ENCODE measurements at places on chromosomes 5 and 9.
A peak's percentile ranks its signal among the peaks of the same experiment; 100 is the strongest.

DNA sequence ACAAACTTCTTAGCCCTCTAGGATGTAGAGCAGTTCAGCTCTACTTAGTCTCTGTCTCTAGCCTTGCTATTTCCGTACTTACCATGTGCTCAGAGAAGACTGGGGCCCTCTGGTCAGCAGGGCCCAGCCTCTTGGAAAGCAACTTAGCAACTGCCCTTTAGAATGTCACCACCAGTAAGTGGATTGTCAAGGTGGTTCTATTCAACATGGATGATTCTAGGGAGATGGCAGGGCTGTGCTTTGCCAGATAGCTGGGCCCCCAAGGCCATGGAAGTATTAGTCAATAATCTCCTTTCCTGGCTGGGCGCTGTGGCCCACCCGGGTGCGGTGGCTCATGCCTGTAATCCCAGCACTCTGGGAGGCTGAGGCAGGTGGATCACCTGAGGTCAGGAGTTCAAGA is 177.6 kb upstream of the MVB12B start:
- H3K27ac ChIP-seq, result no peak overlapping the region
- no peaks in the 10 kb centered on the region for H3K36me3 ChIP-seq
- H3K4me3 ChIP-seq, result no peak overlapping the region
- no peaks in the 10 kb centered on the region for H3K4me1 ChIP-seq
- DNase-seq, result no peak

GRCh38 chr9:123864251-123864650 is 65.7 kb downstream of the DENND1A start:
- no peaks in the 10 kb centered on the region for H3K27me3 ChIP-seq
- no peak overlapping the region for H3K27ac ChIP-seq
- no peak for DNase-seq
- no peaks in the 10 kb centered on the region for H3K36me3 ChIP-seq
- no peak overlapping the region for H3K4me3 ChIP-seq

- no peaks in the 10 kb centered on the region for H3K36me3 ChIP-seq
- no peaks in the 10 kb centered on the region for H3K27me3 ChIP-seq
- DNase-seq, result no peak
- H3K4me1 ChIP-seq, result no peaks in the 10 kb centered on the region
- H3K4me3 ChIP-seq, result no peak overlapping the region
Observed at GRCh38 chr5:92002721-92003274, 619.7 kb upstream of the ARRDC3 start.

DNA sequence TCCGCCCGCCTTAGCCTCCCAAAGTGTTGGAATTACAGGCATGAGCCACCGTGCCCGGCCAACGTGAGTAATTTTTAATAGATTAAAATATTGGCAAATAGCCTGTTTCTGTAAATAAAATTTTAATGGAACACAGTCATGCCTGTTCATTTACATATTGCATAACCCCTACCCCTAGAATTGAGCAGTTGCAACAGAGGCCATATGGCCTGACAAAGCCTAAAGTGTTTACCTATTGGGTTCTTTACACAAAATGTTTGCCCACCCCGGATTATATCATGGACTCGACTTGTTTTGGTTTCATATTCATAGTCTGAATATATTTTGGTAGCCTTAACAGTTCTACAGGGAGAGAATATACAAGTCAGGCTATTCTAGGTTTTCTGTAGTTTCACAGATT is 5.3 kb downstream of the NSA2 start:
- no peak overlapping the region for H3K4me3 ChIP-seq
- H3K27ac ChIP-seq, result no peak overlapping the region
- no peak for DNase-seq

- no peak for DNase-seq
- H3K4me3 ChIP-seq, result no peak overlapping the region
- no peaks in the 10 kb centered on the region for H3K4me1 ChIP-seq
- no peak overlapping the region for H3K27ac ChIP-seq
- H3K27me3 ChIP-seq, result no peaks in the 10 kb centered on the region
Observed at GRCh38 chr9:84538879-84539278, 130.7 kb upstream of the NTRK2 start.

DNA sequence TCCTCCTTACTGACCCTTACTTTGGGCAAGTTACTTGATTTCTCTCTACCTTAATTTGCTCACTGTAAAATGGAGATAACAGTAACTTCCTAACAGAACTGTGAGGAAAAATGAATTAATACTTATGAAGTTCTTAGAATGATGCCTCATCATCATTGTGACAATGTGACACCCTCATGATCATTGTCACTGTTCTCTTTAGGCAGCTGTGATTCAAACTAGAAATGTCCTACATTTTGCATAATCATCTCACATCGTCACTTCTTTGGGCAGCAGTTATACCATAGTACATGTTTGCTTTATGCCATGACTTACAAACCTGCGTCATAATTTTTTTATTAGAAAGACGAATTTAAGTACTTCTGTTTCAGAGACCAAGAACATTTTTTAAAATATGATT is 9.7 kb downstream of the SLC30A5 start:
- peaks cover 7% of the 10 kb centered on the region for H3K4me1 ChIP-seq
- H3K27ac ChIP-seq, result no peak overlapping the region
- no peak overlapping the region for H3K4me3 ChIP-seq
- peaks cover 72% of the 10 kb centered on the region for H3K36me3 ChIP-seq
- no peaks in the 10 kb centered on the region for H3K27me3 ChIP-seq

DNA sequence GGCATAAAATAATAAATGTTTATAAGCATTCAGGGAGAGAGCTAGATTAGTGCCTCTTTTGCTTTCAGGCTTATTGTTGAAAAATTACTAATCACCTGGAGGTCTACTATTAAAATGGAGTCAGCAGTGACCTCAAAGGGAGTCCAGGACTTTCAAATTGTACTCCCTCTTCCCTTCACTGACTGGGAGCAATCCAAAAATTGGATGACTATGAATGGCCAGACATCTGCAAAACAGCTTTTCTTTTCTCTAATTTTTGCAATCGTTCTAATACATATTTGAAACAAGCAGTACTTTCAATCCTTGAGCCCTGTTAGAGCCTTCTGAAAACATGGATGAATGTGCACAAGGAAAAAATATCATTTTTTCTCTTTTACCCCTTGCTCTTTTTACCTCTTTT is 461.8 kb downstream of the TMEM232 start:
- H3K36me3 ChIP-seq, result no peaks in the 10 kb centered on the region
- no peaks in the 10 kb centered on the region for H3K4me1 ChIP-seq
- no peaks in the 10 kb centered on the region for H3K27me3 ChIP-seq
- no peak overlapping the region for H3K4me3 ChIP-seq
- H3K27ac ChIP-seq, result no peak overlapping the region

GRCh38 chr5:145362266-145362665 is 472.9 kb downstream of the PRELID2 start:
- DNase-seq, result no peak
- no peaks in the 10 kb centered on the region for H3K27me3 ChIP-seq
- peaks cover 3% of the 10 kb centered on the region for H3K4me1 ChIP-seq
- H3K4me3 ChIP-seq, result no peak overlapping the region
- H3K27ac ChIP-seq, result no peak overlapping the region

DNA sequence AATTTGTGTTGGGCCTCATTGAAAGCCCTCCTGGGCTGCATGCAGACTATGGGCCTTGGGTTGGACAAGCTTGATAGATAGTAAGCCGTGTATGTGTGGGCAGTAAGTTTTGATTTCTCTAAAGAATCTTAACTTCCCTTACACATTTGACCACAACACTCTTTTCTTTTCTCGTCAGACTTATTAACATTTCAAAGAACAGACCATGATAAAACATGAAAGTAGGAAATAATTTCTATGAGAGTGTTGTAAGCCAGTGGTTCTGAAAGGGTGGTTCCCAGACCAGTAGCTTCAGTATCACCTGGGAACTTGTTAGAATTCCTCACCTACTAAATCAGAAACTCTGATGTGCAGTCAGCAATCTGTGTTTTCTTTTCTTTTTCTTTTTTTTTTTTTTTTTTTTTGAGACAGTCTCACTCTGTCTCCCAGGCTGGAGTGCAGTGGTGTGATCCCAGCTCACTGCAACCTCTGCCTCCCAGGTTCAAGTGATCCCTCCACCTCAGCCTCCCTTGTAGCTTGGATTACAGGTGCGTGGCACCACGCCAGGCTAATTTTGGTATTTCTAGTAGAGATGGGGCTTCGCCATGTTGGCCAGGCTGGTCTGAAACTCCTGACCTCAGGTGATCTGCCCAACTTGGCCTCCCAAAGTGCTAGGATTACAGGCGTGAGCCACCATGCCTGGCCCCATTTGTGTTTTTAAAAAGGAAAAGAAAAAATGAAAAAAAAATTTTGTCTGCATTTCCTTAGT is 20.0 kb upstream of the GCNT1 start:
- H3K36me3 ChIP-seq, result no peaks in the 10 kb centered on the region
- H3K4me3 ChIP-seq, result no peak overlapping the region
- no peak for DNase-seq
- no peaks in the 10 kb centered on the region for H3K27me3 ChIP-seq
- no peak overlapping the region for H3K27ac ChIP-seq

DNA sequence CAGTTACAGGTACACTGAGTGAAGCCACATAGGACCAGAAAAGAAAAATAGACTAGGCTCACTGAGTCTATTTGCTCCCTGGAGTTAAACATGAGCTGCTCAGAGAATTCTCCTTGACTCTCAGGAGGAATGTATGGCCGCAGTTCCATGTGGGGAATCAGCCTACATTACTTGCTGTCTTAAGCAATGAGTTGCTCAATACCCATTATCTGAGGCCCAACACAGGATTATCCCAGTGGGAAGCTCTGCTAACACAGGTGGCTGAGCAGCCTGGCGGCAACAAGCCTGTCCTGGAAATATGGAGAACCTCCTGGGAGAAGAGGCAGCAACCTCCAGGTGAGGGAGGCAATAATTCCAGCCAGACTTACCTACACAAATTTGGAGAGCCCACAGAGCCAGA is 177.5 kb upstream of the NREP start:
- H3K4me1 ChIP-seq, result peaks cover 7% of the 10 kb centered on the region
- no peaks in the 10 kb centered on the region for H3K36me3 ChIP-seq
- no peaks in the 10 kb centered on the region for H3K27me3 ChIP-seq
- H3K4me3 ChIP-seq, result no peak overlapping the region
- no peak for DNase-seq
- no peak overlapping the region for H3K27ac ChIP-seq

- H3K36me3 ChIP-seq, result peaks cover 100% of the 10 kb centered on the region
- H3K4me3 ChIP-seq, result no peak overlapping the region
- no peaks in the 10 kb centered on the region for H3K27me3 ChIP-seq
- no peak overlapping the region for H3K27ac ChIP-seq
- no peaks in the 10 kb centered on the region for H3K4me1 ChIP-seq
- DNase-seq, result no peak
Observed at GRCh38 chr5:134791580-134791979, 33.0 kb downstream of the DDX46 start.

- no peaks in the 10 kb centered on the region for H3K27me3 ChIP-seq
- DNase-seq, result peak; percentile 55
- peaks cover 20% of the 10 kb centered on the region for H3K4me1 ChIP-seq
- H3K4me3 ChIP-seq, result peak overlapping the region; percentile 35
- H3K27ac ChIP-seq, result no peak overlapping the region
Observed at GRCh38 chr9:134130503-134131375, 5.1 kb upstream of the WDR5 start.

GRCh38 chr5:169354921-169355320 is 54.0 kb upstream of the SLIT3 start:
- H3K36me3 ChIP-seq, result no peaks in the 10 kb centered on the region
- H3K27ac ChIP-seq, result no peak overlapping the region
- H3K27me3 ChIP-seq, result no peaks in the 10 kb centered on the region
- no peak for DNase-seq
- H3K4me1 ChIP-seq, result no peaks in the 10 kb centered on the region
- no peak overlapping the region for H3K4me3 ChIP-seq

DNA sequence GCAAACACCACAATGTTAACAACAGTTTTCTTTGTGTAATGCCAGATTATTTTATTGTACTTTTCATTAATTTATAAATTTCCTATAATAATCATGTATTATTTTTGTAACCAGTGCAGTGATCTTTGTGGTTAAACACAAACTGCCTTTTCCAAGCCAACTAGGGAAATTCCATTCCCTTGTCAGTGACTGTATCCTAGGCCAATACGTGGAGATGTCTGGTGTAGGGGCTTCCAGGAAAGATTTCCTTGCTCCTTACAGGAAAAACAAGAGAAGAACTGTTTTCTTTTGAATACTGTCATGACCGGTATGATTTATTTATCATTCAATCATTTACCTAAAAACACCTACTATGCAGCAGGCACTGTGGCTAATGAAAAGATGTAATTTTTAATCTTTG is 31.4 kb downstream of the FANCC start:
- no peaks in the 10 kb centered on the region for H3K27me3 ChIP-seq
- no peaks in the 10 kb centered on the region for H3K36me3 ChIP-seq
- DNase-seq, result no peak
- no peak overlapping the region for H3K27ac ChIP-seq
- peaks cover 5% of the 10 kb centered on the region for H3K4me1 ChIP-seq
- H3K4me3 ChIP-seq, result no peak overlapping the region

DNA sequence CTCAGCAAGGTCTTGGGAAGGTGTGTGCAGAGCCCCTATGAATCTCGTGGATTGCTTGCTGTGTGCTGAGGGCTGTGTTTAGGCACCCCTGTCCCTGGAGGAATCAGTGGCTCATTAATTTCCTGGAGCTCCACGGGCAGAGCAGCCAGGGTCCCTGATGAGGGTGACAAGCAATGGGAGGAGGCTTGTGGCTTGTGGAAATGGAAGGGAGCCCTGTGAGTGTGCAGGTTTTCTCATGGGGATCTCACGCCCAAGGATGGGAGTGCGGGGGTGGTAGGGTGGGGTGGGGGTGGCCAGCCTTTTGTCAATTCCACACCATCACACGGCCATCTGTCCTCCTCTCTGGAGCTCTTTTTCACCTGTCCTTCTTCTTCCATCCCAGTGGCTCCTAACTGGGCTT is 25.3 kb downstream of the PHF2 start:
- H3K4me1 ChIP-seq, result peaks cover 16% of the 10 kb centered on the region
- no peak for DNase-seq
- no peaks in the 10 kb centered on the region for H3K36me3 ChIP-seq
- no peak overlapping the region for H3K4me3 ChIP-seq
- H3K27ac ChIP-seq, result no peak overlapping the region
- H3K27me3 ChIP-seq, result no peaks in the 10 kb centered on the region

DNA sequence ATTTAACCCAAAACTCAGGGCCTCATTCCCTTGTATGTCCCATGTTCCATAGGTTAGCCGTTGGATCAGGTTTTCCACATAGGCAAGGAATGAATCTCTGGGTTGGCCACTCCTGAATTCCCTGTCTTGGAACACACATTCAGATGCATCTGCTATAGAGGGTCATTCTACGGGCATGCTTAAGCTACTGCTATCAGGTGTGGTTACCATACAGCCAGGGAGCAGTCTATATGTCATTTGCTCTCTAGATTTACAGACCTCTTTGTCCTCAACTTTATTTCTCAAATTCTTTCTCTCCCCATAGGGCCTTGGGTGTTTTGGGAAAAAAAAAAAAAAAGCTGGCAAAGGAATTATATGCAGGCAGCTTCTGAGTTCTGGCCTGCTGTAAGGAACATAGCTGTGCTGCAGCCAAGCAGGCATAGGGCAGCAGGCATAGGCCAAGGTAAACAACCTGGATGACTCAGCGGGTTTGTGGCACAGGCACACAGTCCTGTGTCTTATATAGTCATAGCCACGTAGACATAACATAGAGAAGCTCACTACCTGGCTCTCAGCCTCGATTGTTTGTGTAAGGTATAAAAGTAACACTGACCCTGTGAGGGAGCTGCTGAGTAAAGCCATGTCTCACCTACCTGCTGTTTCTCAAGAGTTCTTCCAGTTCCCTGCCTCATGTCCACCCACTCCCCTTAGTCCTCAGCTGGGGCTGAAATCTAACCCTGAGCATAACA is 141.5 kb downstream of the OSTF1 start:
- no peaks in the 10 kb centered on the region for H3K36me3 ChIP-seq
- no peak overlapping the region for H3K4me3 ChIP-seq
- H3K4me1 ChIP-seq, result no peaks in the 10 kb centered on the region
- no peaks in the 10 kb centered on the region for H3K27me3 ChIP-seq
- no peak for DNase-seq

Data from psoas muscle (tissue), 8 donors.